Stimulated activated naive CD8-positive, alpha-beta T cell treated with anti-CD3 and anti-CD28 coated beads, Interleukin-15, amount 100 ng/mL, for 72 hours (primary cell): ENCODE measurements at places on chromosomes 3 and 15.

DNA sequence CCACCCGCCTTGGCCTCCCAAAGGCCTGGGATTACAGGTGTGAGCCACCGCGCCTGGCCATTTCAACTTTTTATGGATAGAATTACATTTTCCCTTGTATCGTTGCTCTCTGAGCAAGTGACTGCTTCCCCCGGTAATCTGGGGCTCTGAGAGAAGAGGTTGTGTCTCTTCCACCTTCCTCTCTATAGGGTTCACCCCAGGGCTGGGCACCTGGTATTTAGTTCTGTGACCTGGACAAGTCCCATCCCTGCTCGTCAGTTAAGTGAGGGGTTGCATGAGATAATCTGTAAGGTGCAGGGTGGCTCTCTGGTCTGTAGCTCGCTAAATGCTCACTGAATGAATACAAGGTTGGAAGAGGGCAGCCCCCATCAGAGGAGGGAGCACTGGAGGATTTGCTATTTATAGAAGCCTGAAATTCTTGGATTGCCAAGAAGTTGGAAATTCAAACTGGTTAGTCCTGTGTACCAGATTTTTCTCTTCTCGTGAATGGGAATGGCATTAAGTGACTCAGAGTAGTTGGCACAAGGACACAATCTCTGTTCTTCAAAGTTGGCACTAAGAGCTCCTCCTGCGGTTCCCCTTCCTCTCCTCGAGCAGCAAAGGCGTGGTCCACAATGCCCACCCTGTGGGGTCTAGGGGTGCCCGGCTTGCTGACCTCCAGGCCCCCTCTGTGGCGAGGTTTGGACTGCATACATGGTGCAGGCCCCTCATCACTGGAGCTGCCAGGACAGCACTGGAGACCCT is 68.1 kb upstream of the DLG1 start:
- DNase-seq = no peak

GRCh38 chr3:117671722-117672318 is 962.2 kb downstream of the TUSC7 start:
- DNase-seq = no peak

- no peak for DNase-seq
Measured at GRCh38 chr15:67066041-67066958, 898 bp downstream of the SMAD3 start.

GRCh38 chr3:100210772-100211135 is 50.0 kb upstream of the TBC1D23 start:
- no peak for DNase-seq

DNA sequence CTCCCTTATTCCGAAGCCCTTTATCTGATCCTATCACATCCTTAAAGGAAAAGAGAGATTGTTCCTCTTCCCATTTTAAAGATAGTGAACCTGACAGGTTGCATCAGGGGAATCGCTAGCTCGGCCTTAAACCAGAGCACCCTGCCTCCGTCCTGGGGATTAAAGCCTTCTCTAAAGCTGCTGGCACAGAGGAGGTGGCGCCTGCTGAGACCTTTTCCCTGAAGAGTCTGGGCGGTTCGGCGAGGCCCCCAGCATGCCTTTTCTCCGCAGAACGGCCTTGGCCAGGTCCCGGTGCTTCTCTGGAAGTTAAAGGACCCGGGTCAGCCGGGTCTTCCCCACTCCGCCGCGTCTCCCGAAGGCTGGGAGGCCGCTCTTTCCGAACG is 593 bp downstream of the FAM219B start:
- peak; percentile 33 for DNase-seq

GRCh38 chr3:98824256-98824655 is 61.1 kb downstream of the ST3GAL6 start:
- no peak for DNase-seq

GRCh38 chr3:43203022-43203421 is 83.3 kb upstream of the SNRK start:
- DNase-seq = no peak

DNA sequence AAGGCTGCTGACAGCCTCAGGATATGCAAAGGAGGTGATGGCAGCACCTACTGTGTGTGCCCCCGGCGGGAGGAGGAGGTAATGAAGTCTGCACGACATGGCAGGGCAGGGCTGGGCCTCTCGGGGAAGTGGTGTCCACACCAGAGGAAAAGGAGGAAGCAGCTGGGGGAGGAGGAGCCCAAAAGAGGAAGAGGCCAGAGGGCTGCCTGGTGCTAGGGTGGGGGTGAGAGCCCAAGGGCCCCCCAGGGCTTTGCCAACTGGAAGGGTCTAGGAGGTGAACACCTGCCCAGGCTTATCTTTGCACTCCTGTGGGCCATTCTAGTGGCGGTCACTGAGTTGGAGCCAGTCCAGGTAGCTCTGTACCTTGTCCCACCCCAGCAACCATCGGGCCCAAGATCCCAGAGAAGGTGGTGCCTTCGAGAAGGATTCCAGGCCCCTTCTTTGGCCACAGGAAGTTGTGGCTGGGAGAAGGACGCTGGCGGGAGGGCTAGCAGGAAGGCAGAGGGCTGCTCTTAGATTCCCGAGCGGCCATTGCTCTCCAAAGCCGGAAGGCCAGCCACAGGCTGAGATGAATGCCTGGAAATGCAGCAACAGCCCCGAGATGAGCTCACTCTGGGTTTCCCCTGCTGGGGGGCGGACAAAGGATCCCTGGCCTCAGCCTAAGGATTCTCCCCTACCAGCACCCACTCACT is 7.0 kb downstream of the GNAI2 start:
- DNase-seq = peak; percentile 54

GRCh38 chr15:97026781-97027180 is 696.3 kb downstream of the NR2F2 start:
- DNase-seq = no peak

DNA sequence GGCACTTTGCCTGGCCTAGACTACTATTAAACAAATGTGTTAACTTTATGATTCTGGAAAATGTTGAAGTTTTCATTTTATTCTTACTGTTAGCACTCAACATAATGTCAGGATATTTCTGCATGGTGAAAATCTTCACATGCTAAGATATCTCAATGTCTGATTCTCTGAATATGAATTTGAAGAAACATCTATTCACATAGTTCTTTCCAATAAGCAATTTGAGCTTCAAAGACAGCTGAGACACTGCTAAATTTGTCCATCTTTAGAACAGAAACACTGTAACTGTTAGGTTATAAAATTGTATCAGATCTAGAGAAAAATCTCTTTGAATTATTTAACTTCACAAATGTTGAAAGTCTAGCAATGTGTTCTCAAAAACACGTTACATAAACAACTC is 970.2 kb downstream of the PLOD2 start:
- DNase-seq = no peak

GRCh38 chr15:78347586-78348543 is 7.7 kb downstream of the CRABP1 start:
- DNase-seq = no peak

GRCh38 chr15:67142767-67143100 is 77.3 kb downstream of the SMAD3 start:
- no peak for DNase-seq

- DNase-seq = no peak
Measured at GRCh38 chr15:27219636-27220035, 248.7 kb downstream of the GABRG3 start.

DNA sequence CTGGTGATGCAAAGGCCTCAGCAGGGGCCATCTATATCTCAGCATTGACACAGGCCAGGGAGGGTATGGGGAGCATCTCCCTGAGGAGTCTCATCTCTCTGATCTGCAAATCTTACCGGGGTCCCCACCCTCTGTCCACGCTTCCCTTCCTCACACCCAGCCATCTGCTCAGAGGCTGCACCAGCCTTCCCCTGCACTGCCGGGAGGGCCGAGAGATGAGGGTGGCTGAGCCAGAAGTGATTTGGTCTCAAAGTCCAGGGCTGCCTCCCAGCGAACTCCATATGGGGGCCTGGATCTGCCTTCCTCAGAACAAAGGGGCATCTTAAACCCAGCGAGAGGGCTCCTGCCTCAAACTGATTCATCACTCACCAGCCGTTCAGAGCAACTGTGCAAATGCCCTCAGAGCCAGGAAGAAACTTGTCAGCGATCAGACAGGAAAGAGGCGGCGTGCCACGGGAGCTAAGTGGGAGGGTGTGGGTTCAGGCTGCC is 4.6 kb downstream of the IGDCC3 start:
- DNase-seq = no peak

- no peak for DNase-seq
Measured at GRCh38 chr3:133940536-133940935, 44.9 kb upstream of the RAB6B start.

- no peak for DNase-seq
Measured at GRCh38 chr3:61820306-61820992, 259.1 kb downstream of the PTPRG start.

- DNase-seq = no peak
Measured at GRCh38 chr3:136595913-136596697, 156.1 kb downstream of the STAG1 start.

DNA sequence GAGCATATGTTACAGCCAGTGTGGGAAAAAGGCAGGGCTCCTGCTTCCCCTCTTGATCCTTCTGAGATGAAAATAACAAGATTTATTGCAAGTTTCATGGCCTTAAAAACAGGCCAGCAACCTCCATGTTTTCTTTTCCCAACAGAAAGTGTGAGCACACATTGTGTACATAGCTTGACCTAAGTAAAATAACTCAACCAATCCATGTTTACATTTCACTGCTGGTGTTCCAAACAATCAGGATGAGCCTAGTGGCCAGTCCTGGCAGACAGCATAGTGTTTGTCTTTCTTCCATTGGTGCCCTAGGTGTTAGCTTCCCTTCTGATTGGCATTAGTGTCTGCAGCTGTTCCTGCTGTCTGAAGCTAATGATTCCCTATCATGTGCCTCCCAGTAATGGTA is 847.7 kb downstream of the EPHA3 start:
- DNase-seq = no peak

DNA sequence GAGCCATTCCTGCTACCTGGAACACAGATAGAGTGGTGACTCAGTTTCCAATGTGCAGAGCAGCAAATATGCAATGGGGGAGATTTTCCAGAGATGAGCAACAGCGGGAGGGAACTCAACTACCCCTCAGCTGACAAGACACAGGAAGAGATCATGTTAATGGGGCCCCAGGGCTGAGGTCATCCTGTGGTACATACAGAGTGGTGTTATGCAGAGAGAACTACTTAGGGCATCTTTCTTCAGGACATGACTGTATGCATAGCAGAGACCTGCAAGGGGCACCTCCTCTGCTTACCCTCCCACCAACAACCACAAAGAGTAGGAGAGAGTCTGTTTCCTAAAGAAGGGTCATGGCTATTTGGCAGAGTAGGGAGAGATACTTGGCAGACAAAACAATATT is 6.8 kb upstream of the TBC1D5 start:
- DNase-seq = no peak

DNA sequence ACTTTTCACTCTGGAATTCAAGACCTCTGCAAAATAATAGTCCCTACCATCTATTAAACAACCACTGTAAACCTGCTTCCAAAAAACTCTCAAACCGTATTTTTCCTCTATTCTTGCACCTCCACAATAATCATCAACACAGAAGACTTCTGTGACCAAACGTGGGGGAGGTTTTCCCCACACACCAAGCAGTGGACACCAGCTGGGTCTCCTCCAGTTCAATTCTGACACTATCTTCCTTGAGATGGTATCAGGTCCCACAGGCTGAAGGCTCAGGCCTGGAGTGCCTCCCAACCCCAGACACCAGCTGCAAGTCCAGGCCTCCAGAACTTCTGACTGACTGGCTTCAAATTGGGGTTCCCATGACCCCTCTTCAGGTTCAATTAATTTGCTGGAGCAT is 89.6 kb upstream of the RAP2B start:
- no peak for DNase-seq
